PC-9 (cell line): ENCODE measurements at places on chromosomes 13 and 19. TPM values are rescaled to one million over a fixed set of nuclear protein-coding genes. Genes with fewer than 3 reads are reported as not detected.
A peak's percentile ranks its signal among the peaks of the same experiment; 100 is the strongest.

ZNF530 gene
- 9.5 and 10.5 TPM in 2 replicates for total RNA-seq

DNA sequence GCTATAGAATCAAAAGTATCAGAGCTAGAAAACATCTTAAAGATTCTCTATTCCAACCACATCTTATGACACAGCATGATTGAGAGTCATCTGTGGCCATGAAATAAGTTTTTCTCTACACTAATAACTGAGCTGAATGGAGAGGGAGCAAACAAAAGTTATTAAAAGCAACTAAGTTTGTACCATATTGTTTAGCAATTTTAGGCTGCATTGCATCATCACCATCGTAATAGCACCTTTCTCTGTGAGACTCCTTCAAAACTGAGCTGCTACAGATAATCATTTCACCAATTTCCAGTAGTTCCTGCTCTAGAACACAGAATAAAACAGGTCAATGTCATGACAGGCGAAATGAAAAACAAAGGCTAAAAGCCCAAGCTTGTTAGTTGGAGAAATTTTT is 1183.9 kb downstream of the DIAPH3 start:
- no peak for DNase-seq

- no peak for DNase-seq
These were observed 156.3 kb upstream of the TSHZ3 start for GRCh38 chr19:31505596-31505910.

DNA sequence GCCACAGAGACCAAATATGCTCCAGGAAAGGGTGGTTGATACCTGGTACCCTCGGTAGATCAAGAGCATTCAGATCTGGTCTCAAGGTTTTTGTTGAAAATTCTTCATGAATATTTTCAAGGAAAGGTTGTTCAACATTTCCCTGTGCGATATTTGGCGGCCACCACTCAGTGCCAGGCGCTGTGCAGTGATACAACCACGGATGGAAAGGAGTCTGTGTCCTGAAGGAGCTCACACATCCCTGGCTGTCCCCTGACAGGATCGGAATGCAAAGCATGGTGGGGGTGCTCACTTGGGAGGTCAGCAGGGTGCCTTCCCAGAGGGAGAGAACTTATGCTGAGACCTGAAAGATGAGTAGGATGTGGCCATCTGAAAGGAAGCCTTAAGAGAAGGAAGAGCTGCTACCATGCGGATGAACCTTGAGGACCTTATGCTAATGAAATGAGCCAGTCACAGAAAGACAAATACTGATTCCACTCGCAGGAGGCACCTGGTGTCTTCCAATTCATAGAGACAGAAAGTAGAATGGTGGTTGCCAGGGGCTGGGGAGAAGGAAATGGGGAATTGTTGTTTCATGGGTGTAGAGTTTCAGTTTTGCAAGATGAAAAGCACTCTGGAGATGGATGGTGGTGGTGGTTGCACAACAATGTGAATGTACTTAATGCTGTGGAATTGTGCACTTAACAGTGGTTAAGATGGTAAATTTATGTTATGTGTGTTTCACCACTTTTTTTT is 41.6 kb downstream of the HSPH1 start:
- DNase-seq: peak; percentile 36

- DNase-seq: peak; percentile 75
These were observed 5.5 kb downstream of the CCDC124 start for GRCh38 chr19:17938092-17938845.

GRCh38 chr19:4738734-4739133 is 15.1 kb upstream of the DPP9 start:
- no peak for DNase-seq

LILRA2 gene
- total RNA-seq: not detected in 2 replicates

- DNase-seq: no peak
These were observed 1516.2 kb upstream of the PCDH20 start for GRCh38 chr13:62931853-62932252.

DNA sequence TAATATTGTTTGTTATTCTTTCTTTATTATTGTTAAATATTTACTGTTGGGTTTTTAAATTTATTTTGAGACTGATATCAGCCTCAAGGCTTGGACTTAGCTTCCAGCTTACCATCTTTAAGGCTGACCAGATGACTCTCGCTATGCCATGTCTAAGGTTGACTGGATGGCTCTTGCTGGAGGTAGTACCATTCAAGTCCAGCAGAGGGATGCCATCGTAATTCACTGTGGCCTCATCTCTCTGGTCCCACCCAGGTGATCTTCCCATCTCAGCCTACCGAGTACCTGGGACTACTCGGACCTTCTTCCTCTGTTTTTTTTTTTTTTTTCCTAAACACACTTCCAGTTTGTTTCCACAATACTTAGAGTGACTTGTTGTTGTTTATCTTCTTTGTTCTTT is 41.7 kb upstream of the ZNF91 start:
- no peak for DNase-seq

CABP5 gene
- not detected in 2 replicates for total RNA-seq

GRCh38 chr13:29857085-29857484 is 6.7 kb upstream of the UBL3 start:
- DNase-seq: no peak

- DNase-seq: no peak
These were observed 22.9 kb downstream of the PLEKHF1 start for GRCh38 chr19:29687897-29688728.

SLC44A2 gene
- total RNA-seq: 205 and 239 TPM in 2 replicates

DNA sequence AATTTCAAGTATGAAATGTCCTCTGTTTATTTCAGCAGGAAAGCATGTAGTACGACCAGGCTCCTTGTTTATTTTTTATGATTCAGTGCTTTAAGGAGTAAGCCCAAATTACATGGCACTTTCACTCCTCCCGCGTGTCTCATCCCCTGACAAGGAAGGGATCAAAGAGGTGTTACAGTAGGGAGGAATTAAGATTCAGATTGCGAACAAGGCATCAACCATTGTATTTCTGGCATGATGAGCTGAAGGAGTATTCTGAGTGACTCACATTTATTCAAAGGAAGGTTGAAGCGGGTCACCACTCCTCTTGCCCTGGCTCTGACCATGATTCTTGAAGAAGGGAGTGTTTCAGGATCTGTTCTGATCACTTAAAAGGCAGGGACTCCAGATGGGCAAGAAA is 46.1 kb upstream of the CNMD start:
- no peak for DNase-seq

DNA sequence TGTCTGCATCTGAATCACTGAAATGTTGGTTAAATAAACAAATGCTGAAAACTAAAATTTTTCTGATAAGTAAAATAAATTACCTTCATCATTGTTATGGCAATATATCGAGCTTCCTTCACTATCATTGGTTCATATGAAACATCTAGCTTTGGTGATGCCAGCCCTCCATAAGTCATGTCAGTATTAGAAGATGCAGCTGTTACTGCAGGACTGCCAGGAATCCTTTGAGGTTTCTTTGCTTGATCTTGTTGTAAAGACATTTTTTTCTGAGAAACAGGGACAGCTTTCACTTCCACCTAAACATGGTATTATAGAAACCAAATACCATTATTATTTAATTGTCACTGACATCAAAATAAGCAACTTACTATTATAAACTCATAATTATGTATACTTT is 123.7 kb upstream of the FBXL3 start:
- DNase-seq: no peak

ARL11 gene
- 3.5 and 3.7 TPM in 2 replicates for total RNA-seq

- no peak for DNase-seq
These were observed 238.2 kb downstream of the B3GLCT start for GRCh38 chr13:31437975-31438374.

GRCh38 chr13:59527500-59527899 is 636.2 kb downstream of the DIAPH3 start:
- no peak for DNase-seq

GRCh38 chr13:83819611-83820010 is 62.7 kb downstream of the SLITRK1 start:
- no peak for DNase-seq

NLRP9 gene
- total RNA-seq: not detected in 2 replicates

OR7D2 gene
- total RNA-seq: not detected in 2 replicates

- peak; percentile 38 for DNase-seq
These were observed at the start of gene TICAM1 for GRCh38 chr19:4831304-4831978. TICAM1 (minus strand) TSS chr19:4831712; CDS start chr19:4818377, 13,335 bp downstream.

DNA sequence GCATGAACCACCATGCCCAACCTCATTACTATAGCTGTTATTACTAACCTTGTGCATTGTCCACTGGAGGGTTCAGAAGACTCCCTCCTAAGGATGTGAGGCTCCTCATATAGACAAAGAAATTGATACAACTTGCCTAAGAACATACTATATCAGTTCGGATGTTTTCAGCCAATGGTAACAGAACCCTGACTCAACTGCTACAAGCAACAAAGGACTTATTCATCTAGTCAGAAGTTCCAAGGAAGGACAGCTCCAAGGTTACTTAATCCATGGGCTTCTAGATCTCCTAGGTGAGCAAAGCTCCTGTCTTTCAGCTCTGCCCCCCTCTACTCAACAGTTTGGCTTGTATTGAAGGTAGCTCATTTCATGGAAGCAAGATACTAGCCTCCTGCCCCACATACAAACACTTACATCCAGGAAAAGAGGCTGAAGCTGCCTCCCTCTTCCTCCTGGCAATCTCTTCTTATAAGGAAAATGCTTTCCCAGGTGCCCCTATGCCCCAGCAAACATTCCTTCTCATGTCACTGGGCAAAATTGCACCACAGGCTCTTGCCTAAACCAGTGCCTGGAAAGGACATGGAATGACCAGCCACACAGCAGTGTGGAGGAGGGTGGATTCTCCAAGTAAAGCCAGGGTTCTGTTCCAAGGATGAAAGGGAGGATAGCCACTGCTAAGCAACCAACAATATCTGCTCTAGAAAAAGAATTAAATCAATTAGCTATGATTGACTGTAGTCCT is 497.8 kb downstream of the FOXO1 start:
- DNase-seq: no peak

DNA sequence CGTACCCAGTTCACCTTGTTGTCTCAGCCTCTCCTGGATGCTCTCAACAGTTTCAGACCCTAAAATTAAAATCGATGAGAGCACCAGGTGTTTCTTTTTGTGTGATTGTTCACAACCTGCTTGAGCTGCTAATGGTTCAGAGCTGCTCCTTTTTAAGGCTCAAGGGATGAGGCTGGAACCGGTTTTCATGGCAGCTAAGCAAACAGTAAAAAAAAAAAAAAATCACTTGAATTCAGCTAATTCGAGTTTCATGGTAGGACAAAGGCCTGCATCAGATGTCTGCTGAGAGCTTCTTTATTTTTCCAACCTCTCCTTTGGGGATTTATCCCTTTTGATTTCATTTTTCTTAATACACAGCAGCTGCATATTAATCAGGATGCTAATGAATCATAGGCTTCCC is 6.5 kb downstream of the SYCE2 start:
- no peak for DNase-seq

- no peak for DNase-seq
These were observed 2.8 kb downstream of the TYROBP start for GRCh38 chr19:35905178-35905727.

GRCh38 chr13:90883592-90883991 is 463.9 kb upstream of the MIR17HG start:
- DNase-seq: no peak
